ENCODE measurements at places on chromosomes 16 and 17.

- DNase-seq = peak; percentile 66
These were observed 1.7 kb upstream of the MAZ start for GRCh38 chr16:29804455-29805231.

- no peak for DNase-seq
These were observed 161.4 kb upstream of the C17orf78 start for GRCh38 chr17:37214416-37214815.

DNA sequence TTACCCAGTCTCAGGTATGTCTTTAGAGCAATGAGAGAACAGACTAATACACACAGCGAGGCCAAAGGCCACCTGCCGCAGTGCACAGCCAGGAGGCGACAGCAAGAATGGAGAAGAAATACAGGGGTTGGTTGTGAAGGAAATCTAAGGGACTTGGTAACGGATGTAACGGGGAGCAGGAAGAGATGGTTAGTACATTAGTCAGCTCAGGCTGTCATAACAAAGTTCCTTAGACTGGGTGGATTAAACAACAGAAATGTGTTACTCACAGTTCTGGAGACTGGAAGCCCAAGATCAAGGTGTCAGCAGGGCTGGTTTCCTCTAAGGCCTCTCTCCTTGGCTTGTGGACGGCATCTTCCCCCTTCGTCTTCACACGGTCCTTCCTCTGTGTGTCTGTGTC, 47.1 kb downstream of the TVP23C start:
- DNase-seq = no peak

DNA sequence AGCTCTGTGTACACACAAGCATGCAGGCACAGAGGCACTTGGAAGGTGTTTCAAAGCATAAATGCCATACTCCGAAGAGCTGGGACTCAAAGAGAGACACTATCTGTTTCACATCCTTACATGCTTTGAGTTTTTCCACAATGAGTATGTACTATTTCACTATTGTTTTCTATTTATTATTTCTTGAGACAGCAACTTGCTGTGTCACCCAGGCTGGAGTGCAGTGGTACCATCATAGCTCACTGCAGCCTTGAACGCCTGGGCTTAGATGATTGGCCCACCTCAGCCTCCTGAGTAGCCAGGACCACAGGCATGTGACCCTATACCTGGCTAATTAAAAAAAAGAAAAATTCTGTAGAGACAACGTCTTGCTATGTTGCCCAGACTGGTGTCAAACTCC, 31.6 kb downstream of the CYB5D2 start:
- no peak for DNase-seq

DNA sequence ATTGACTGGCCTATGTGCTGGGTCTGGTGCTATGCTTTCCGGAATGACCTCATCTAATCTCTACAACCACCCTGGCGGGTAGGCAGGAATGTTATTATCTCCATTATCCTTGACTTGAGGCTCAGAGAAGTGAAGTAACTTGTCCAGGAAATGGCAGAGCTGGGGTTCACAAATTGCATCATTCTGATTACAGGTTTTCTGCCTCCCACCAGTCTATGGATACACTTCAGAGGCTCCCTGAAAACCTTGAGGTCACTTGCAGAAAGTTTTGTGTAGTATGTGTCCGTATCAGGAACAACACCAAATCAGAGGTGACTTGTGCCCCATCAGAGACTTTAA, 19.1 kb downstream of the NOD2 start:
- DNase-seq = no peak

DNA sequence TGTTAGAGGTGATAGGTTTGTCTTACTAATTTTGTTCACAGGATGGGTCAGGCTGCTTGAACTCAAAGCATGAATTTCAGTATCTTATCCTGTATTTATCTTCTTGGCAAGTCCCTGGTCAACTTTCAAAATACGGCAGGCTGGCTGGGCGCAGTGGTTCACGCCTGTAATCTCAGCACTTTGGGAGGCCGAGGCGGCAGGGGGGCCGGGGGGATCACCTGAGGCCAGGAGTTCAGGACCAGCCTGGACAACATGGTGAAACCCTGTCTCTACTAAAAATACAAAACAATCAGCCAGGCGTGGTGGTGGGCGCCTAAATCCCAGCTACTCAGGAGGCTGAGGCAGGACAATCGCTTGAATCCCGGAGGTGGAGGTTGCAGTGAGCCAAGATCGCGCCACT, 25.0 kb upstream of the RSL1D1 start:
- DNase-seq = no peak

- DNase-seq = peak; percentile 16
These were observed 44.1 kb upstream of the SEC14L1 start for GRCh38 chr17:77096570-77097214.

- DNase-seq = no peak
These were observed 11.6 kb upstream of the DRC7 start for GRCh38 chr16:57682809-57683635.

DNA sequence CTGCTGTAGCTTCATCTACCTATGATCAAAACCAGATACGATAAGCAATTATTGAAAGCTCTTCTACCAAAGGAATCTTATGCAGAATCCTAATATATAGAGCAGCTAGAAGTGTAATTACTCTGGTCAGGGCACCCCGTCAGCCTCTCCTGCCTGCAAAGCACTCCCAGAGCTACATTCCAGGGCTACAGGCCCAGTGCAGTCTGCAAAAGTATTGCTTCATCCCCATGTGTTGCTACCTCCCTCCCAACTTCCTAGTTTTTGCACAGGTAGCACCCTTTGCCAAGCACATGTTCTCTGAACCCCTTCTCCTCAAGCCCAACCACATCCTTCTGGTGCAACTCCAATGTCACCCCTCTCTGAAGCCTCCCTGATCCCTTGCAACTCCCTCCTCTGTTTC, 7.0 kb downstream of the CES5A start:
- DNase-seq = no peak

- DNase-seq = no peak
These were observed 33.9 kb upstream of the CLEC18B start for GRCh38 chr16:74455213-74455612.

DNA sequence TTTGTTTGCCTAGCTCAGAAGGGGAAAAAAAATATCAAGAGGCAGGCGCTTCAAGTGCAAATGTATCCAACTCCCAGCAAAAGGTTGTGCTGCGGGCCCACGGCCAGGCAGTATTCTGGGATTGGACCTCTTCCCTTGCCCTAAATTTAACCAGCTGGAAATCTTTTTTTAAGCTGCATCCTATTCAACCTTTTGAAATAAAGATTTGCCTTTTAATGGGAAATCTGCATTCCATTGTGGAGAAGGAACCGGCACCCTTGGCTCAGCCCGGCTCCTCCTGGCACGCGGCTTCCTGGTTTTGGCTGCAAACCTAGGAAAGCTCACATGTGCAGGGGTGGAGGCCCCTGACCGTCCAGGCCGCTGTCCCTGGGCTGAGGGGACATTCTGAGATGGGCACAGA, 38.8 kb upstream of the ENPP7 start:
- DNase-seq = no peak

- no peak for DNase-seq
These were observed at the start of gene EPN3 for GRCh38 chr17:50532452-50533024. TSS of gene EPN3 (plus strand) at chr17:50532735. CDS start at chr17:50536557, 3,822 bp downstream.

DNA sequence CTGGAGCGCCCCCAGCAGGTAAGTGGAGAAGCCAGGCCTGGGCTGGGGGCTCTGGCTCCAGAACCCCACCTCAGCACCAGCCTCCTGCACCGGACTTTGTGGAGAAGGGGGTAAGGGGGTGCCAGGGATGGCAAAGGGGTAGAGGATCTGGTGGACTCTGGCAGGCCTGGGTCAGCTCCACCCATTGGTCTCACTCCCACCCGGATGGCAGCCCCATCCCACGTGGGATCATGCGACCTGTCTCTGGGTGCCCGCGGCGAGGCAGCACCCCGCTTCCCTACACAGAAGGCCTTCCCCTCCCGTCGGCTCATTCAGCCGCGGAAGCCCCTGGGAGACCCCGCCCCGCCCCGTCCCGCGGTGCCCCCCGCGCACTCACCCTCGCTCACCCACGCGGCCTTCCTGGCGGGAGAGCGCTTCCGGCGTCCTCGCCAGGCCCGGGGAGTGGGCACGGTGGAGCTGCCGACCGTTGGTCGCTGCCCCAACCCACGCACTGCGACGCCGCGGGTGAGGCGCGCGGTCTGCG, 498 bp upstream of the PLEKHG4 start:
- DNase-seq = no peak

GRCh38 chr16:70253291-70254106, 1.8 kb upstream of the EXOSC6 start:
- no peak for DNase-seq

DNA sequence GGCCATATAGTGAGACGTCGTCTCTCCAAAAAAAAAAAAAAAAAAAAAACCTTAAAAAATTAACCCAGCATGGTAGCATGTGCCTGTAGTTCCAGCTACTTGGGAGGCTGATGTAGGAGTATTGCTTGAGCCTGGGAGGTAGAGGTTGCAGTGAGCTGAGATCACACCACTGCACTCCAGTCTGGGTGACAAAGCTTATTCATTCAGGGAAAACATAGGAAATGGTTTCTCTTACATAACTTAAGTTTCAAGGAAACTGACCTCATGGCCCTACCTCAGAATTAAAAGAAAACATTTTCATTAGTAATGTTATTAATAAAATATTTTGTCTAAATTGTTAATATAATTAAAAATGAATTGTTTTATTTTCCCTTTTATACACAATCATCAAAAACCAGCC, 31.4 kb downstream of the COG1 start:
- no peak for DNase-seq

DNA sequence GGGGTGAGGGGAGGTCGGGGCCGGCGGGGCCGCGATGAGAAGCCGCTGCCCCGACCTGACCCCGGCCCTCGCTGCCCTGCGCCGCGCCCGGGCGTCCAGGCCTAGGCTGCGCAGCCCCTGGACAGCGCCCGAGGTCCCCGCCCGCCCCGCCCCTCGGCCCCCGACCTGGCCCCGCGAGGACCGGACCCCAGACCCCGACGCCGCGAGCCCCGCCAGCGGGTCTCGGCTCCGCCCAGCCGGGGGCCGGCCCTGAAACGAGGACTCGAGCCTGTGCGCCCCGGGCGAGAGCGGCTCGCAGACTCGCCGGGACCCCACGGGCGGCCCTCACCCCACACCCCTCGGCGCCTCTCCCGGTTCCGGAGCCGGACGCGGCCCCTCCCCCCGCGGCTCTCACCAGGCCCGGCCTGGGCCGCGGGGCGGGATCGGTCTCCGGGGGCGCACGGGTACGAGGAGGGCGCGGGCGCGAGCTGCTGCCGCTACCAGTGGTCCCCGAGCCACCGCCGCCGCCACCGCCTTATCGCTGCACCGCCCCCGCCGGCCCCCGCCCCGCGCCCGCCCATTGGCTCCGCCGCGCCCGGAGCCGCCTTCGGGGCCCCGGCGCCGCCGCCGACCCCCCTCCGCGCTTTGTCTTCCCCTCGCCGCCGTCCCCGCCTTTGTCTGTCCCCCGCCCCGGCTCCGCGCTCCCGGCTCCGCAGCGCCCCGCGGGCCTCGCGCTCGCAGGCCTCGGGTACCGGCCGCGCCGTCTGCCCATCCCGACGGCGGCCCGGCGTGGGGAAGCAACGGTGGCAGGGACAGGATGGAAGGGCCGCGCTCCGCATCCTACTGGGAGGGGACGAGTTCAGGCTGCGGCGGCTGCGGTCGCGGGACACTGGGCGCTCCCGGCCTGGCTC, at the start of gene LIMD2:
Gene LIMD2, minus strand, starts transcription at position 488 of the 890 bp plus-strand sequence. CDS start 827 bp downstream, outside the sequence.
- peak; percentile 49 for DNase-seq
